ENCODE measurements at places on chromosomes 3 and 15.

GRCh38 chr3:19522305-19522704 lies 374.0 kb downstream of the KCNH8 start:
- DNase-seq: no peak

DNA sequence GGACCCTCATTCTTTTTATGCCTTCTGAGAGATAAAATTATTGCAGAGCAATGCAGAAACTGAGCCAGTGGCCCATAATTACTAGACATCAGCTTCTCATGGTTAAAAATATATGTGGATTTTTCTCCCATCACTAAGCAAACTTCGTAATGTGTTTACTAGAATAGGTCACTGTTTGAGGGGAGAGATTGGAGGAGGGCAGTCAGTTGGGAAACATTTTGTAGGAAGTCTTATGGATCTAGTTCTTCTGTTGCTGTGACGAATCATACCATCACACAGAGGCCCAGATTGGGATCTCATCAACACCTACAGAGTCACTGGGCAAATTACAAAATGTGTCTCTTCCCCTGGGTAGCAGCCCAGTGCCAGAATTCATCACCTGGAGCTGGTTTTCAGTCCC lies 81.4 kb downstream of the PDE8A start:
- DNase-seq: no peak

GRCh38 chr3:74377669-74378068 lies 236.8 kb downstream of the CNTN3 start:
- DNase-seq: no peak

- DNase-seq: no peak
Measured at GRCh38 chr15:67240235-67241131, 14.0 kb downstream of the AAGAB start.

GRCh38 chr3:117553461-117553860 lies 843.9 kb downstream of the TUSC7 start:
- DNase-seq: peak; percentile 1

GRCh38 chr3:49566312-49566711 lies 12.0 kb downstream of the BSN start:
- DNase-seq: no peak

GRCh38 chr3:167728176-167728575 lies 6.5 kb downstream of the PDCD10 start:
- peak; percentile 37 for DNase-seq

DNA sequence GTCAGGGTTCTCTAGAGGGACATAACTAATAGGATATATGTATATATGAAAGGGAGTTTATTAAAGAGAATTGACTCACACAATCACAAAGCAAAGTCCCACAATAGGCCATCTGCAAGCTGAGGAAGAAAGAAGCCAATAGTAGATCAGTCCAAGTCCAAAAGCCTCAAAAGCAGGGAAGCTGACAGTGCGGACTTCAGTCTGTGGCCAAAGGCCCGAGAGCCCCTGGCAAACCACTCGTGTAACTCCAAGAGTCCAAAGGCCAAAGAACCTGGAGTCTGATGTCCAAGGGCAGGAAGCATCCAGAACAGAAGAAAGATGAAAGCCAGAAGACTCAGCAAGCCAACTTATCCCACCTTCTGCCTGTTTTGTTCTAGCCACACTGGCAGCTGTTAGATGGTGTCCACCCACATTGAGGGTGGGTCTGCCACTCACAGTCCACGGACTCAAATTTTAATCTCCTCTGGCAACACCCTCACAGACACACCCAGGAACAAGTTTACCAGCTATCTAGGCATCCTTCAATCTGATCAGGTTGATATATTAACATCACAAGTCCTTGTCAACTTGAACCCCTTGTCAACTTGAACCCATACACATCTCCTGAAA lies 54.2 kb upstream of the ACAD9 start:
- no peak for DNase-seq

DNA sequence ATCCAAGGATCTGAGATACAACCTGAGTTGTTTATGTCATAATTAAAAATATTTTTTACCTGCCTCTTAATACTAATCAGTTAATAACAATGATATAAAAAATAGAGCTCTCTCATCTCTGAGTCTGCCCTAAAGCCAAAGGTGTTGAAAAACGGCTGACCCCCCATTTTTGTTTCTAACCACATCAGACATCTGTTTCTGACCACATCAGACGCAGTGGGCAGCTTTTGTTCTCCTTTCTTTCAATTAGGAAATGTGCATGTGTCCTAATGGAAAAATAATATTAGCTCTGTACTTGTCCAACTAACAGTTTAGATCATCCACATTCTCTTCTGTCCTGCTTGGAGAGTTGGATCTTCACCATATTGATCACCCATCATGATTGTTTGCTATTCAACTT lies 144.6 kb downstream of the SHOX2 start:
- no peak for DNase-seq

DNA sequence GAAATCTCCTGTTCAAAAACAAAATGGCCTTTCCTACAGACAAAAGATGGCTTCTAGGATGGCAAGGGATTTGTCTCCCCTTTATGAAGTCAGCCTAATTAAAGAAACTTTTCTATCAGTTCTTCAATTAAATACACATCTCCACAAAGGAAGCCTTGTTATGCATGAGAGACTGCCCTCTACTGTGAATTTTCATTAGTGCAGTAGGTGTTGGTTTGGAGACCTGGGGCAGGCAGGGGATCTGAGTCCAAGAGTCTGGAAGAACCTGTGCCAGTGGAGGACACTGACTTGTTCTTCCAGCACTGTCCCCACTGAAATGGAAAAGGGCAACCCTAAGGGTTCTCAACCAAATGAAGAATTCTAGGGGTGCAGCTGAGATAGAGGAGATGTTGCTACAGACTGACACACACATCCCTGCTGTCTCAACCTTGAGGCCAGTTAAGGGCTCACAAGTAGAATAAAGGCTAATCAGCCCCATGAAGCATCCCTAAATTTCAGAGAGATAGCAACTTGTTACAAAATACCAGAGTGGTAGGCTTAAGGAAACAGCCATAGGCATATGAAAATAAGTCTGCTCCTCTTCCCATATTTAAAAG lies 174.0 kb upstream of the PRICKLE2 start:
- DNase-seq: peak; percentile 7

DNA sequence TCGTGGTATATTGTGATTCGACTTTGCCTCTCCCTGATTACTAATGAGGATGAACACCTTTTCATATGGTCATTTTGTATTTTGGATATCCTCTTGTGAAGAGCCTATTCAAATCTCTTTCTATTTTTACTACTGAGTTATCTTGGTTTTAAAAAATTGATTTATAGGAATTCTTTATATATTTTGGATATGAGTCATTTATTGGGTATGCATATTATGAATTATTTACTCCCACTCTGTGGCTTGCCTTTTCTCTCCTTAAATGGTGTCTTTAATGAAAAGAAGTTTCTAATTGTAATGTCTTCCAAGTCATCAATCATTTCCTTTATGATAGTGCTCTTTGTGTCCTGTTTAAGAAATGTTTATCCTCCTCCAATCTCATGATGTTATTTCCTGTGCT lies 191.5 kb upstream of the DPH6 start:
- no peak for DNase-seq
